ENCODE measurements at places on chromosomes 1 and 21.

- DNase-seq, result no peak
Measured at GRCh38 chr1:216532251-216532798, 109.1 kb upstream of the USH2A start.

GRCh38 chr1:5811419-5811818 is 180.8 kb downstream of the NPHP4 start:
- DNase-seq, result no peak

DNA sequence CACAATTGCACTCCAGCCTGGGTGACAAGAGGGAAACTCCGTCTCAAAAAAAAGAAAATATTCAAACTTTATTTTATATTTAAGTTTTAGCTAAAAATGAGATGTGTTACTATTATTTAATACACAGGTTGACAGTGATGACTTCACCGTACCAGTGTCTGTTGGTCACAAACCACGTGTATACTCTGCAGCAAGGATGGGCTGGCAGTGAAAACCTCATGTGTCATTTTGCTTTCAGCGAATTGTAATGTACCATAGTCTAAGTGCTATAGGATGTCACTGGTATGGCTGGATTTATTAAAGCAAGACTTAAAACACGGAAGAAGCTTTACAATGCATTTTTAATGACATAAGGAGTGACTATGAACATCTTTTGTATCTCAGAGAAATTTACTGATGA is 28.1 kb upstream of the NHLH2 start:
- DNase-seq, result no peak

- no peak for DNase-seq
Measured at GRCh38 chr1:113857776-113858175, 13.7 kb downstream of the PTPN22 start.

- no peak for DNase-seq
Measured at GRCh38 chr1:94560333-94560732, 18.8 kb upstream of the F3 start.

- DNase-seq, result no peak
Measured at GRCh38 chr1:99594205-99594604, 51.7 kb upstream of the PALMD start.

DNA sequence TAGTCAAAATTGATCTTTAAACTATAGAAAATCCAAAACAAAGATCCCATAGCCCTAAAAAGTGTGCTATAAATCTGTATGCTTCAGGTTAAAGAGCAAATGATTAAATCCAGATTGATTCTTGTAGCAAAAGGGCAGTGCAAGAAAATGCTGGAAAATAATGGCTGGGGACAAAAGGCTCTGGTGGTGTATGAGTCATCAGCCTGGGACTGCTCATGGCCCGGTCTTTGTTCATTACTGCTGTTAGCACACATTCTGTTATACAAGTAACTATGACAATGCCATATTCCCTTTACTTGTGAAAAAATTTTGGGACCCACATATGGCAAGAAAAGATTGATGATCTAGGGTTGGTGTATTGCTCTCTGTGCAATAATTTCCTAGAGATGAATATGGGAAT is 89.1 kb downstream of the RWDD3 start:
- DNase-seq, result no peak

DNA sequence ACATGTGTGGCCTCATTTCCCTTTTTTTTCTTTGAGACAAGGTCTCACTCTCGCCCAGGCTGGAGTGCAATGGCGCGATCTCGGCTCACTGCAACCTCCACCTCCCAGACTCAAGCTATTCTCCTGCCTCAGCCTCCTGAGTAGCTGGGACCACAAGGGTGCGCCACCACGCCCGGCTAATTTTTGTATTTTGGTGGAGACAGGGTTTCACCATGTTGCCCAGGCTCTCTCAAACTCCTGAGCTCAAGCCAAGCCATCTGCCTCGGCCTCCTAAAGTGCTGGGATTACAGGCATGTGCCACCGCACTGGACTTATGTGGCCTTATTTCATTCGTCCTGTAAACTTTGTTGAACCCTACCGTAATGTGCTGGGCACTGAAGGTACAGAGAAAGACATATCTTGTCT is 569 bp upstream of the WARS2 start:
- no peak for DNase-seq

DNA sequence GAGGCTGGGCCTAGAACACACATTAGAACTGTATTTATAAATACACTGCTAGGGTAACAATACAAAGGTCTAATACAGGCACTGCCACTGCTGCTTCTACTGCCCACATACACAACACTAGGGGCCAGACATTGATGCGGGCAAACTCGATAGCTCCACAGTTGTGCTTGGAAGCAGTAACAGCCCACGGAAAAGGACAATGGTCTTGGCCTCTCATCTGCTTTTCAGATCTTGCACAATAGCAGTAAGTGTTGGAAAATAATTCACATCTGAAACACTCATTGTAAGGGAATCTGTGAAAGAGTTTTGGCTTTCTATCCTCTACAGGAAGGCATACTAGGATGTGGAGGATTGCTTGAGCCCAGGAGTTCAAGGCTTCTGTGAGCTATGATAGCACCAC is 6.9 kb upstream of the SPOCD1 start:
- DNase-seq, result no peak

DNA sequence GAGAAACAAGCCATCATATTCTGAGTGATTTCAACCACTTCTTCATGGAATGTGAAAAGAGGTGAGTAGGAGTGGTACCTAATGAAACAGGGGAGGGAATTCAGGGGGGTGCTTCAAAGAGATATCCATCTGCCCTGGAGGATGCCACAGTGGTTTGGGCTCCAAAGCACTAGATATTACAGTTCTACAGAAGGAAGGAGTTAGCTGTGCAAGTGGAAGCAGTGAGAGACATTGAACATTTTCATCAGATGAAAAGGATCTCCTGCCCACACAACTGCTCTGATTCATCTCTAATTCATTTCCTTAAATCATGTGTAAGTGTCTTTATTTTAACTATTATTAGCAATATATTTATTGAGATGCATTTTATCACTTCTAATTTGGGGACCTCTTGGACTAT is 2.8 kb upstream of the RGS5 start:
- DNase-seq, result no peak

GRCh38 chr1:153245466-153245865 is 14.0 kb upstream of the LORICRIN start:
- no peak for DNase-seq

GRCh38 chr21:39022863-39023693 is 160.2 kb downstream of the PSMG1 start:
- no peak for DNase-seq

- DNase-seq, result no peak
Measured at GRCh38 chr1:57204091-57204490, 219.8 kb downstream of the DAB1 start.

DNA sequence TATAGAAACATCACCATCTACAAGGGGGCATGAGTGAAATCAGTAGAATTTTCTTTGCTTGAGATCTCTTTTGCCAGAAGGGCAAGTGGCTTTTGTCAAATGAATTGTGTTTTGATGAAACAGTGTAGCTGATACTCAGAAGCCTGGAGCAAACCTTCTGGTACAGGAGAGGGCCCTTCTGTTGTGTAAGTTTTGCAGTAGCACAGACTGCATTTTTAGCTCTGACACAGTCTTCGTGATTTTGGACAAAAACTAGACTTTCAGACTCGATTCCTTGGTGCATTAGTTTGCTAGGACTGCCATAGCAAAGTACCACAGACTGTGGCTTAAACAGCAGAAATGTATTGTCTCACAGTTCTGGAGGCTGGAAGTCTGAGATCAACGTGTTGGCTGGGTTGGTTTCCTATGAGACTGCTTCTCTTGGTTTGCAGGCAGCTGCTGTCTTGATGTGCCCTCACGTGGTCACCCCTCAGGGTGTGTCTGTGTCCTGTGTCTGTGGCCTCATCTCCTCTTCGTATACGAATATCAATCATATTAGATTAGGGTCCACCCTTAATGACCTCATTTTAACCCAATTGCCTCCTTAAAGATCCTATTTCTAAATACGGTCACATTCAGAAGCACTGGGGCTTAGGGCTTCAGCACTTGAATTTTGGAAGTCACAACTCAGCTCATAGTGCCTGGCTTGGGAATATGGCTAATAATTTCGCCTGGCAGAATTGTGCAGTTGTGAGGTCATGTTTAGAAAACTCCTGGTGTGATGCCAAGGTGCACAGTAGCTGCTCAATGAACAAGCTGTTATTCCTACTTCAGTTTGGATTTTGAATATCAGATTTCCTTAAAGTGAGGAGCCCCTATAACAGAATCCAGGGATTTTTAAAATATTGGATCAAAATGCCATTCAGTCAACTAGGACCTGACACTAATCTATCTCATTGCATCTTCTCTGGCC is 21.2 kb upstream of the DISC1 start:
- no peak for DNase-seq

- no peak for DNase-seq
Measured at GRCh38 chr1:94622757-94623156, 81.2 kb upstream of the F3 start.
